ENCODE measurements at places on chromosomes 7 and 10.

GRCh38 chr10:86348321-86349210, 18.0 kb downstream of the GRID1 start:
- DNase-seq: no peak

GRCh38 chr10:98349508-98349922, 65.5 kb downstream of the PYROXD2 start:
- no peak for DNase-seq

DNA sequence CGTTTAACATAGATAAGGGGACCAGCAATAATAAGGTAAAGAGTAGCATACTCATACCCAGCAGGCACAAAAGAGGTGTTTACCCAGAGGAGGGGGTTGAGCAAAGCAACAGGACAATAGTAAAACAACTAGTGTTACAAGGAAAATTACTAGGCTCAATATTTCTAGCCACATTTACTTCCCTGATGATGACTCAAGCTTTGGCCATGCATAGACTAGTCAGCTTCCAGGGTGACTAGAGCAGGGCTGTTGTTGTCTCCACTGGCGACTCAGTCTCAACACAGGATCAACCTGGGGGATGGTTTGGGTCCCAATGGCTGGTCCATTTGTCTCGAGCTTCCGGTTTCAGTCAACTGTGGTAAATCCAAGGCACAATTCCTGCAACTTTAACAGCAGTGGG, 217.7 kb upstream of the KCND2 start:
- no peak for DNase-seq

DNA sequence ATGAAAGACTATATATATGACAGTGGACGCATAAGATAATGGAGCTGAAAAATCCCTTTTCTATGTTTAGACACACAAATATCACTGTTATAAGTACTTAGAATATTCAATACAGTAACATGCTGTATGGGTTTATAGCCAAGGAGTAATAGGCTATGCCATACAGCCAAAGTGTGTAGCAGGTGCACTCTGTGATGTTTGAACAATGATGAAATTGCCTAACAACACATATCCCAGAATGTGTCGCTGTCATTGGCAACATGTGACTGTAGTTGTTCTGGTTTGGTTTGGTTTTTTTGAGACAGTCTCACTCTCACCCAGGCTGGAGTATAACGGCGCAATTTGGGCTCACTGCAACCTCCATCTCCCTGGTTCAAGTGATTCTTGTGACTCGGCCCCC, 26.1 kb downstream of the NOM1 start:
- DNase-seq: no peak

- no peak for DNase-seq
These were observed 40.6 kb upstream of the CNPY1 start for GRCh38 chr7:155586843-155587440.

DNA sequence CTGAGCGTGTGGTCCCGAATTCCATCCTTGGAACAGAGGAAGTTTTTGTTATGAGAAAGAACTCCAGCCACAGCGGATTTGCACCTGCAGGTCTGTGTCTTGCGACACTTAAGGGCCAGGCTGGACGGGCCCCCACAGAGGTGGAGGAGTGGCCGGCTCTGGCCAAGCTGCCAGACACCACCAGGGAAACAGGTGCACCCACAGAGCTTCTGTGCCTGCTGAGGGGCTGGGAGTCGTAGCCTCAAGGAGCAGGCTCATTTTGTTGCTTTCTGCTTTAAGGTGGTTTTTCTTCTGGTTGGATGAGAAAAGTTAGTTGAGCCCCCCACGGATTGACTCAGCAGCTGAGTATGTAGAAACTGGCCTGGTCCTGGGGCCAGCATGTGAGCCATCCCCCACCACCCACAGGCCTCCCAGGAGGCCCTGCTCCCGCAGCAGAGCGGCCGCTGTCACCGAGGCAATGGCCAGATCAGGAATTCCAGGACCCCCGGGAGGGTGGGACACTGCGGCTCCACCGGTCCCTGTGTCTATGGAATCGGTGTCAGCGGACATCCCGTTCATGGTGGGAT, 41.9 kb downstream of the NKX6-2 start:
- no peak for DNase-seq

DNA sequence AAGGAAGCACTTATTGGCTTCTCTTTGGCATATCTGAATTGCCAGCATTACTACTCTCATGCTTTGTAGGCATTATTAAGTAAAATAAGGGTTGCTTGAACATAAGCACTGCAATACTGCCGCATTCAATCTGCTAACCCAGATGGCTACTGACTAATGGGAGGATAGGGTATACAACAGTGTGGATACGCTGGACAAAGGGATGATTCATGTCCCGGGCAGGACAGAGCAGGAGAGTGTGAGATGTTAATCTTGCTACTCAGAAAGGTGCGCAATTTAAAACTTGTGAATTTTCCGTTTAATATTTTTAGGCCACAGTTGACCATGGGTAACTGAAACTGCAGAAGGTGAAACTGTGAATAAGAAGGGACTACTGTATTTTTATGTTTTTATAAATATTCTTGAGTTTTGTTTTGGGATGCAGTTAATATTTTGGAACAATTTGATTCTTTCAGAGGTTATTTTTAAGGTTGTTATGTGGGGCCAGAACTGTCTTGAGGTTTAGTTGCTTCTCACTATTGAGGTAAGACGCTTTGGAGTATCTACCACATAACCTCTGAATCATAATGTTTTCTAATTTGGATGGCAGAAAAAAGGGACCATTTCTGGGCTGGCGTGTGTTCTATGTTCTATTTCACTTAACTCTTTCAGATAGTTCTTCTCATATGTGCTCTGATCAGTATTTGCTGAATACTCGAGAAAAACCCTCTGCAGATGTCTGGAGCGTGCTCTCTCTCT, 75.7 kb upstream of the SYPL1 start:
- DNase-seq: no peak

GRCh38 chr7:5997210-5997808, 11.5 kb downstream of the PMS2 start:
- peak; percentile 69 for DNase-seq

- no peak for DNase-seq
These were observed 35.7 kb downstream of the PRKG1 start for GRCh38 chr10:51109801-51110533.

- DNase-seq: no peak
These were observed 105.0 kb downstream of the ZNF248 start for GRCh38 chr10:37752334-37752875.

GRCh38 chr10:12369982-12370381, 20.6 kb downstream of the CAMK1D start:
- no peak for DNase-seq

- no peak for DNase-seq
These were observed 84.6 kb downstream of the AKAP9 start for GRCh38 chr7:92025260-92025659.

- DNase-seq: no peak
These were observed 37.6 kb upstream of the TCF7L2 start for GRCh38 chr10:112912410-112912928.

DNA sequence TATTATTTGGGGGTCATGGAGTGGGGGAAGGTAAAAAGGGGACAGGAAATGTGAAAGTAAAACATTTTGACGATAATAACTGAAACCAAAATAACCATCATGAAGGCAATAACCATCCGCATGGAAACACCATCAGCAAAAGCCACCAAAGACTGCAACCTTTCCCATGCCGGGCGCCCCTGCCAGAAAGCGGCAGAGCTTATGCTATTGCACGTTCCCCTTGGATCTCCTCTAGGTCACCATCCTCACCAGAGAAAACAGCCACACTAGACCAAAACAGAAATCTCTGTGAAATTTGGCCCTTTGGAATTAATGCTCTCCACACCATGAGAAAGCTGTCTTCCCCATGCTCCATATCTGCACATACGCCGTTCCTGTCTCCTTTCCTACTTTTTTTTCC, 31.1 kb downstream of the DRGX start:
- DNase-seq: no peak

- peak; percentile 71 for DNase-seq
These were observed 2.0 kb downstream of the ZMIZ1 start for GRCh38 chr10:79070606-79071395.

- DNase-seq: no peak
These were observed 223.6 kb downstream of the IPMK start for GRCh38 chr10:58044072-58044471.

DNA sequence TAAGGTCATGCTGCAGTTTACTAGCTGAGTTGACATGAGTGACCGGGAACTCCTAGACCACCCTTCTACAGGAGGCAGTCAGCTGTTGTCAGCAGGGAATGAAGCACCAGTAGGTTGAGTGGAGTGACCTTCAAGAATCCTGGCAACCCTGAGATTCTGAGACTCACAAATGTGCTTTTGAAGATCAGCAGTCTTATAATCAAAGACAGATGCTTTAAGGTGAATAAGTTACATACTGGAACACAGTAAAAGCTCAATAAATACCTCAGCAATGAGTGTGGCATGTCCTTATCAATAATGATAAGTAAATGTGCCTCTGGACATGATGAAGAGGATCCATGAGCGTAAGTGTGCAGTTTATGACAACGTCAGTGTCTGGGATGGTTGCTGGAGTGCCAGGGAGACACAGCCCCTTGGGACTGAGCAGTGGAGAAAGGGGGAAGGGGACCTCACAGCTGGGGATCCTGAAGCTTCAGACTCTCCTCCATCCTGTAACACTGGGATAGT, 11.9 kb upstream of the OR6V1 start:
- no peak for DNase-seq

- no peak for DNase-seq
These were observed 163.8 kb upstream of the KLF14 start for GRCh38 chr7:130897515-130898419.

DNA sequence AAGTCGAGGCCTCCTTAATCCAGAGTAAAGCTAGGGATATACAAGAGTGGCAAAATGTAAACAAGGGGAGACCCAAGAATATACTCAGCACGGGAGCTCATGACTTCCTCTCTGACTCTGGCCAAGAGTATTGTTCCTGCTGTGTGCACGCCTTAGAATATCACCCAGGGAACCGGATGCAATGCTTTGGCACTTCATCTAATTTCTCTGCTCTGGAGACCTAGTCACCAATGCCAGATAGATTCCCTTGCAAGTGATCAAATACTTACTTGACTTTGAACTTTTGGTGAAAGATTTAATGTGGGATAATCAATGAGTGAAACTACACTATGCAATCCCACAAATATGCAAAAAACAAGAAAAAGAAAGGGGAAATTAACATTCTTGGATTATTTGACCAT, 695.5 kb downstream of the INHBA start:
- DNase-seq: no peak

GRCh38 chr7:83708531-83708930, 59.6 kb upstream of the SEMA3E start:
- DNase-seq: no peak

- no peak for DNase-seq
These were observed 260.2 kb downstream of the PHF14 start for GRCh38 chr7:11233871-11234270.

GRCh38 chr7:6268023-6268900, 4.2 kb downstream of the CYTH3 start:
- DNase-seq: no peak
